Right atrium auricular region (tissue), 2 donors: ENCODE measurements at places on chromosomes 5 and 9.

GRCh38 chr9:8718121-8718725 lies 918.6 kb upstream of the DMAC1 start:
- no peak for DNase-seq

- no peak for DNase-seq
Observed at GRCh38 chr5:148991566-148991965, 71.3 kb downstream of the SH3TC2 start.

DNA sequence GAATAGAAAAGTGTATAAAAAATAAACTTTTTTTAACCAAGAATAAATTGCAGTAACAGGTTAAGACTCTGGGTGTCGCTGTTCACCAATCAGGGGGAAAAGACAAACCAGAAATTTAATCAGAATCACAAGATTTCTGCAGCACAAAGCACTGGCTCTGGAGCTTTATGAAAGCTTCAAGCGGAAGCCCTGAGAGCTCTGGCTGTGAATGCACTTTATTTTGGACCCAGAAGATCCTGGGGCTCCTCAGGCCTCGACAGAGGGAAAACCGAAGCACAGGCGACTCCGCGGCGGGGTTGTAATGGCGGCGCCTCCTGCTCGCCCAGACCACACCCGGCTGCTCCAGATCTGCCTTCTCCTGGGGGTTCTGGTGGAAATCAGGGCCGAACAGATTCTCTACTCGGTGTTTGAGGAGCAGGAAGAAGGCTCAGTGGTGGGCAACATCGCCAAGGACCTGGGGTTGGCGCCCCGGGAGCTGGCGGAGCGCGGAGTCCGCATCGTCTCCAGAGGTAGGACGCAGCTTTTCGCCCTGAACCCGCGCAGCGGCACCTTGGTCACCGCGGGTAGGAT lies at the start of gene PCDHGA4:
Gene PCDHGA4 (plus strand): TSS at position 122 of the 570 bp plus-strand sequence. CDS start 87 bp downstream, at position 209.
- DNase-seq, result no peak

DNA sequence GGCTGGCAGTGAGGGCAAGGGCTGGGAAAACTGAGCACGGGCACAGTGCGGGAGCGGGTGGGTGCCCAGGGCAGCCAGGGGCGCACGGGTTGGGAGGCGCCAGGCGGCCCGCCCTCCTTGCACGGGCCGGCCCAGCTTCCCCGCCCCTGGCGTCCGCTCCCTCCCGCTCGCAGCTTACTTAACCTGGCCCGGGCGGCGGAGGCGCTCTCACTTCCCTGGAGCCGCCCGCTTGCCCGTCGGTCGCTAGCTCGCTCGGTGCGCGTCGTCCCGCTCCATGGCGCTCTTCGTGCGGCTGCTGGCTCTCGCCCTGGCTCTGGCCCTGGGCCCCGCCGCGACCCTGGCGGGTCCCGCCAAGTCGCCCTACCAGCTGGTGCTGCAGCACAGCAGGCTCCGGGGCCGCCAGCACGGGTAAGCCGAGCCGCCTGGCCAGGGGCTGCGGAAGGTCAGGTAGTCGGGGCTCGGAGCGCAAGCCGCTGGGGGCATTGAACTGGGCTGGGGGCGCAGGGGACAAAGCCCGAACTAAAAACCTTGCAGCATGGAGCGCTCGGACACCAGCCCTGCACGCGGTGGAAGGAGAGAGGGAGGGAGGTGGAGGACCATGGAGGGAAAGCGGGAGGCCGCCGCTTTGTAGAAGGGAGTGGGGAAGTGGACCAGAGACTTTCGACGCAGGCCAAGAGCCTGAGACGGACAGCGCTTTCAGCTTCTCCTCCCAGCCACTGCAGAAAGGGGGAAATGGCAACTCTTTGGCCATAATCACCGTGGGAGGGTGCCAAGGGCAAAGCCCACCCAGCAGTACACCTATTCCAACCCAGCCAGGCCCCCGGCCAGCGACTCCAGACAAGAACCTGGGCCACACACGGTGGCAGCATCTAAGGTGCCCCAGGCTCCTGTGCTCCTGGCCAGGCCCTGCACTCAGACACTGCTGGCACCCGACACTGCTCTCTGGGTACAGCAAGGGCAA lies at the start of gene TGFBI:
Gene TGFBI (plus strand): TSS at position 207 of the 961 bp plus-strand sequence. CDS start 68 bp downstream, at position 275.
- peak; percentile 72 for DNase-seq

- no peak for DNase-seq
Observed at GRCh38 chr5:73950441-73950873, 324.5 kb downstream of the ARHGEF28 start.

- DNase-seq, result no peak
Observed at GRCh38 chr9:136078498-136079011, 16.5 kb downstream of the NACC2 start.

DNA sequence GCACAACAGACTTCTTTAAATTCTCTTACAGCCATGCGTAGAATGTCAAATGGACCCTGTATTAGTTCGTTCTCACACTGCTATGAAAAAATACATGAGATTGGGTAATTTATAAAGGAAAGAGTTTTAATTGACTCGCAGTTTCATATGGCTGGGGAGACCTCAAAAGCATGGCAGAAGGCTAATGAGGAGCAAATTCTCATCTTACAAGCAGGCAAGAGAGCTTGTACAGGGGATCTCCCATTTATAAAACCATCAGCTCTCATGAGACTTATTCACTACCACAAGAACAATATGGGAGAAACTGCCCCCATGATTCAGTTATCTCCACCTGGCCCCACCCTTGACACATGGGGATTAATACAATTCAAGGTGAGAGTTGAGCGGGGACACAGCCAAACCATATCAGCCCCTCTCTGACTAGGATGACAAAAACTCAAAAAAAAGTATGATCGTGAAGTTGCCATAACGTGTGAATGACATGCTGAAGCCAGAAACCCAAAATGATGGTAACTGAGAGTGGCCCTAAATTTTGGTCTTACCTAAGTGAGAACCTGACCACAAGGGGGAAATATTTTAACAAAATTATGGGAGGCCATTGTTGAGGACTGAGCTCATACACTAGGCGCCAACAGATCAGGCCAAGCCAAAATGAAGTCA lies 17.5 kb upstream of the TEX10 start:
- DNase-seq, result no peak

DNA sequence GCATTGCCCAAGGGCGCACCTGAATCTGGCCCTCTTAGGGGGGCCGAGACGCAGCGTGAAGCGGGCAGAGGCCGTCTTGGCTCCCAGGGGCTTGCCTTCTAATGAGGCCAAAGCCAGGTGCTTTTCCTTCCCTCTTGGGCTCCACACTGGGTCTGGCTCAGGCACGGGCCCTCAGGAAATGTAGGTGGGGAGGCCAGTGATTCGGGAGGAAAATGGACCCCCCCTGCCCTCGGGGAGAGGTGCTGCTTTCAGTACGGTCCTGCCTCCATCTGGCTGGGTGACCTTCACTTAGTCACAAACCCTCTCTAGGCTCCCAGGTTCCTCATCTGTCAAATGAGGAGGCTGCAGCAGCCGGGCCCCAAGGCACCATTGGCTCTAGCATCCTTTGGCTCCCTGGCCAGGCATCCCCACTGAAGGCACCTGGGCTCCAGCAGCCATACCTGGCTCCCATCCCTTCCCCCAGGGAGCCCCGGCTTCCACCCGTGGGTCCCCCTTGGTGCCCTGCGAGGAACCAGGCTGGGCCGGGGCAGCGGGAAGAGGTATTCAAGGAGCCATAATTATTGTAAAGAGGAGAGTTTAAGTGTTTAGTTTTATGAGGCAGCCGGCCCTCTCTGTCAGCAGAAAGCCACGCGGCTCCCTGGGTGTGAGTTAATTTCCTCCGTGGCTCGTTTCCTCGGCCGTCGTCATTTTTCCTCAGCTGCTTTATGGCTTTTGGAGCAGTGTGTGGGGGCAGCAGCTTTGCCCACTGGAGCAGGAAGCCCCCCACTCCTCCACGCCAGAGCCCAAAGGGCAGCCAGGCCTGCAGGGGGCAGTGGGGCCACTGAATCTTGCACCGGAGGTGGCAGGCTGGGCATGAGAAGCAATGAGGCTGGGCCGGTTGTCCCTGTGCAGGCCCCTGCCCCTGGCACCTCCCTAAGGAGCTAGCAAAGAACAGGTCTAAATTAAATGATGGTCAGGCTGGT lies 24.9 kb upstream of the UNC5A start:
- no peak for DNase-seq

- no peak for DNase-seq
Observed at GRCh38 chr5:169667896-169668674, 31.0 kb downstream of the DOCK2 start.

DNA sequence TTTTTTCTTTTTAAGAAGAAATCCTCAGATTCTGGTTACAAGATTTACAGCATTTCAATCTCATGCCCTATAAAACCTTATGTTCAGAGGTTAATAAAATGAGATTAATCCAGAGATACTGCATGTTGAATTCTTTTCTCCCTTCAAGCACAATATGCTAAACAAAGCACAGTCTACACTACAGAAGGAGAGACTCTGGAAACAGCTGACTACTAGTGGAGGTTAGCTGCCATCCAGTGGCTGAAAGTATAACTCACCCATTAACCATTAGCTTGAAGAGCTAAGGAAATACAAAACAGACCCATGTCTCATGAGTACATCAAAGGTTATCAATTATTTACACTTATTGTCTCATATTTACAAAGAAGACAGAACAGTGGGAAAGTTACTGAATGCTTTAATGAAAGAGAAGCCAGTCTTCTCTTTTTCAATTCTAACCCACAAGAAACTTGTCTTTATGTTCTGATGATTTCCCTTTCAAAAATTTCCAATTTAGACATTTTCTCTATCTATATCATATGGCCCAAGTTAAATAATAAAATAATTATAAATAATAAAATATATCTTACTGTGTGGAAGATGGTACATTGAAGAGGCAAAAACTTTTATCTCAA lies 12.7 kb upstream of the DNAH5 start:
- no peak for DNase-seq

DNA sequence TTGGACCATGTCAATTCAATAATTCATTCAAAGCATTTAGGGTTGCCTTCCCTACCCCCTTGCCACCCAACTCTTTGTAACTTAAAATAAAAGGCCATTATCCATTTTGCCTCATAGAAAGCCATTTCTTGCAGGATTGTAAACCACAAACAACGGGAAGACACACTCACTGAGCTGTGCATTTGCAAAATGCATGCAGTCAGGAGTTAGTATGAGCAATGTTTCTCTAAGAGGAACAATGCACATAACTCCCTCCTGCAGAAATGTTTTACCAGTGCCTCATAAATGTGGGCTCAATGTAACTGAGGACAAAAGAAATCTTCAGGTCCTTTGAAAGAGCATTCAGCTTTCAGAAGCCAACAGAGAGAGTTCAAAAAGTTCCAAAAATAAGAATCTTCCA lies 98.5 kb upstream of the ABCA1 start:
- DNase-seq, result no peak

- DNase-seq, result no peak
Observed at GRCh38 chr5:52674815-52675545, 112.7 kb upstream of the ITGA1 start.

DNA sequence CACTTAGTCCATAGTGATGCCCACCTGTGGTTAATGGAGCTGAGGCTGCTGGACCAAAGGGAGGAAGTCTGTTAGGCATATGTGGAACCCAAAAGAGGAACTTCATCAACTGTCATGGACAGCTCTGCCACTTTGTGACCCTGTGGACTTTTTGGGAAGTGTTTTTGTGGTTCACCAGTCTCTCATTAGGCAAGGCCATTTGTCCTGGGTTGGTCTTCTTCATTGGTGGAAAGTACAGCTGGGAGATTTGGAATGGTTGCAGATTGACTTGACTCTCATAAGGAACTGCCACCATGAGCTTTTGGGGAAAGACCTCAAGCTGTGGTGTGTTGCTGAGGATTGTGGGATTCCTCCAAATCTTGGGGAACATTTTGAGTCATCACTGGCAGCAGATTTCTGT lies 31.9 kb upstream of the IL12B start:
- no peak for DNase-seq

- DNase-seq, result no peak
Observed at GRCh38 chr5:31770998-31771397, 132.1 kb downstream of the PDZD2 start.
